GM04503 (cell line): ENCODE measurements at places on chromosomes 4 and X.

DNA sequence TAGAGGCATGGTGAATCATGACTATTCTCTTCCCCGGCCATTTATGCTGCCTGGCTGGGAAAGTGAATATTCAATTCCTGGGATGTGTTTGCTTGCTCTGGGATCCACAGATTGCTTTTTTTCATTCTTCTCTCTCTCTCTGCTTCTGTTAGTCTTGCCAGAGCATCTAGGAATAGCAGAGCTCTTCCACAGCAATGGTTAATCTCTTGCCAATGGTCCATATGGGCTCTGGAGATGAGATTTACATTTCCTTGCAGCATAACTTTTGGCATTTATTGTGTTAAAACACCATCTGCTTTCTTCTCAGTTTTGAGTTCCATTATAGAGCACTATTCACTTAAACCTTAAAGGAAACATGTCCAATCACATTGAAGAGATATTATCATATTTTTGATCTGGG, 59.2 kb upstream of the GUCY1A1 start:
- no peak for DNase-seq

DNA sequence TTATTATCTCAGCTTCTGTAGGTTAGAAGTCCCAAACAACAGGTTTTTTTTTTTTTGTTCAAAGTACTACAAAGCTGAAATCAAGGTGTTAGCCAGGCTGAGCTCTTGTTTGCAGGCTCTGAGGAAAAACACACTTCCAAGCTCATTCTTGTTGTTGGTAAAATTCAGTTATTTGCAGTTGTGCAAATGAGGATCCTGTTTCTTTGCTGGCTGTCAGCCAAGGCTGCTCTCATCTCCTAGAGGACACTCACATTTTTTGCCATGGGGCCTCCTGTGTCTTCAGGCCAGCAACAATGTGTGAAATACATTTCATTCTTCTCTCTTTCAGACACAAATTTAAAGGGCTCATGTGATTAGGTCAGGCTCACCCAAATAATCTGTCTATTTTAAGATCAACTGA, 60.3 kb upstream of the HSD17B10 start:
- no peak for DNase-seq

- DNase-seq, result no peak
Measured at GRCh38 chrX:43717161-43717560, 61.1 kb downstream of the MAOA start.

- no peak for DNase-seq
Measured at GRCh38 chrX:46673620-46674359, 85.1 kb downstream of the SLC9A7 start.

- peak; percentile 91 for DNase-seq
Measured at GRCh38 chrX:2707334-2707760, 16.3 kb downstream of the CD99 start.

DNA sequence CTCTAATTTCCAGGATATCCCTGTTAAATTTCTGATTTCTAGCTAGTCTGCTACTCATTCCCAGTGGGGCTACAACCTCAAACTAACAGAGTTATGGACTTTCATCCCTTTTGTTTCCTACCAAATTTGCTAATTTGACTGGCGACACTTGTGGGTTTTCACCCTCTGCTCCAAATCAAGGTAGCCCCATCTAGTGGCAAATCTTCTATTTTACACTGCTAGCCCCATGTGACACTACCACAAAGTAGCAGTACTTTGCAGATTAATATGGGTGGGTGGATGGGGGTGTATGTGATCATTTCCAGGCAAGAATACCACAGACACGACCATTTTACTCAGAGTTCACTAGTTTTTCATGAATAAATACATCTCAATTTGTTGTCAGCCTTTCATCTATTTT, 150.3 kb downstream of the MSL3 start:
- DNase-seq, result no peak

GRCh38 chrX:111506826-111507225, 4.6 kb upstream of the SERTM2 start:
- no peak for DNase-seq

DNA sequence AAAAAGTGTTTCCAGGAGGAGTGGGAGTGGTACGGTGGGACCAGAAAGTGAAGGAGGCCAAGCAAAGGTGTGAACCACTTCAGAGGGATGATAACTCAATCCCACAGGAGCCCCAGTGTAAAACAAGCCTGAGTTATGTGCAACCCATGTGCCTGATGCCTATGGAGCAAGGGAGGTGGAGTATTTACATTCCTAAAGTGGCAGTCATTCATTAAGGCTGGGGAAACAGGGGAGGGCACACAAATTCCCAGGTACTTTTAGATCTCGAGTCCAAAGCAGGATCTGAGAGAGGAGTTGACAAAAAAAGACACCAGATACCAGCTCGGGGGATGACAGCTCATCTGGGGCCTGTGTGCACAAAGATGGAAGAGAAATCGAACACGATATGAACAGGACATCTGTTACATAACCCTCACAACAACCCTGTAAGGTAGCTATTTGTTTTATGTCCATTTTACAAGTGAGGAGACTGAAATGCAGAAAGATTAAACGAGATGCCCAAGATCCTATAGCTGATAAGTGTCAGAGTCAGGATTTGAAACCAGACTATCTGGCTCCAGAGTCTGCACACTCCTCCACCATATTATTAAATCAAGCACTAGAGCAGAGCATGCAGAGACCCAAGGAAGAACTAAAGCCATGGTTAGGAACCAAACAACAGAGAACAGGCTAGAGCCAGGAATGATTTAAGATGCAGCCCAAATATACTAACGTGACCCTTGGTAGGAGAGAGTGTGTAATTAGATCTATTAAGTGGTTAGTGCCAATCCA, 91.9 kb upstream of the MAPK10 start:
- peak; percentile 3 for DNase-seq

- peak; percentile 45 for DNase-seq
Measured at GRCh38 chr4:78644744-78645330, 93.3 kb downstream of the ANXA3 start.

- no peak for DNase-seq
Measured at GRCh38 chr4:162804351-162804924, 362.3 kb downstream of the NAF1 start.

DNA sequence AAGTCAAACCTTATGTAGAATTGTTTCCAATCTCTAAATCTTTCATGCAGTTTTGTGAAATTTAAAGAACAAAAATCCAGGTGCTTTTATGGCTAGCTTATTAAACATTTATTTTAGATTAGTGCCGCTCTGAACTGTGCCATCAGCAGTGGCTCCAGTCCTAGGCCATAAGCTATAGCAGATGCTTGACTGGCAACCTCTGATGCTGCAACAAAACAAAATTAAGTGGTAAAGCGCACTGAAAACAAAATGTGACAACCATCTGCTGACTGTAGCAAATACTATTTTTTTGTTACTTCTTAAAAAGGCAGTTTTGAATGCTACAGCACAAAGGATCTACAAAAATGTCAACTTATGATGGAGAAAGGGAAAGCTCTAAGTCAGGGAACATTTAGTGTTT, 237.4 kb downstream of the DCLK2 start:
- no peak for DNase-seq

- DNase-seq, result no peak
Measured at GRCh38 chr4:180304321-180304720, 1938.9 kb upstream of the TENM3 start.

DNA sequence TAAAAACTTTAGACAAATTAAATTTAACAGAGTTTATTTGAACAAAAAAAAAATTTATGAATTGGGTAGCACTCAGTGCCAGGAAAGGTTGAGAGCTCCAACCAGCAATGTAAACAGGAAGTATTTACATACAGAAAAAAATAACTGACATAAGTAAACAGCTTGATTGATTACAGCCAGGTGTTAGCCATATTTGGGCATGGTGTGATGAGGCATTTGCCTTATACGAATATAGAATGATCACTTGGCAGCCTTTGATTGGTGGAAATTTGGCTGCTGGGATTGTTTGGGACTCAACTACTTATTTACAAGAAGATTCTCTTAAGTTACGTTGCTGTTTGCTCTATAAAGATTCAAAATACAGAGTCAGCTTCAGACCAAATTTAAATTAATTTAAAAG, 172.0 kb downstream of the ADAM29 start:
- no peak for DNase-seq

DNA sequence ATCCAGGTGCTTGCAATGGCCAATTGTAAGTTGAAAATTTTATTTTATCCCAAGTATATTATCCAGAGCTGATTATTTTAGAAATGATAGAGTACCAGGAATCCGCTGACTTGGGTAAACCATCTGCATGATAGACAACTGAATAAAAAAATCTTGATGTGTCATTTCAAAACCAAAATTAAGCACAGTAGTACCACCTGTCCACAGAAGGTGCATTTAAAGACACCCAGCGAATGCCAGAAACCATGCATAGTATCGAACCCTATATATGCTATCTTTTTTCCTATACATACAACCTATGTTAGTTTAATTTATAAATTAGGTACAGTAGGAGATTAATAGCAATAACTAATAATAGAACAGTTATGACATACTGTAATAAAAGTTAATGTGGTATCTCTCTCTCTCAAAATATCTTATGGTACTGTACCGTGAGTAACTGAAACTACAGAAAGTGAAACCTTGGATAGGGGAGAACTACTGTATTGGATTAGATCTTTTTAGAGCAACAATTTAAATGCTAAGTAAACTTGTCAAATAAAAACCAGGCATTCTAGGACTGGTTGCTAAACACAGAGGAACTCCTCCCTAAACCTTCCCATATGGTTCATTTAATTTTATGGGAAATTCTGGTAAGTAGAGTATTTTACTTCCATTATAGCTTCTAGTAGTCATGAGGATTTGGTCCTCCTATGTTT, 6.2 kb downstream of the NEIL3 start:
- DNase-seq, result no peak

- DNase-seq, result no peak
Measured at GRCh38 chr4:2802618-2803531, 10.0 kb downstream of the SH3BP2 start.

DNA sequence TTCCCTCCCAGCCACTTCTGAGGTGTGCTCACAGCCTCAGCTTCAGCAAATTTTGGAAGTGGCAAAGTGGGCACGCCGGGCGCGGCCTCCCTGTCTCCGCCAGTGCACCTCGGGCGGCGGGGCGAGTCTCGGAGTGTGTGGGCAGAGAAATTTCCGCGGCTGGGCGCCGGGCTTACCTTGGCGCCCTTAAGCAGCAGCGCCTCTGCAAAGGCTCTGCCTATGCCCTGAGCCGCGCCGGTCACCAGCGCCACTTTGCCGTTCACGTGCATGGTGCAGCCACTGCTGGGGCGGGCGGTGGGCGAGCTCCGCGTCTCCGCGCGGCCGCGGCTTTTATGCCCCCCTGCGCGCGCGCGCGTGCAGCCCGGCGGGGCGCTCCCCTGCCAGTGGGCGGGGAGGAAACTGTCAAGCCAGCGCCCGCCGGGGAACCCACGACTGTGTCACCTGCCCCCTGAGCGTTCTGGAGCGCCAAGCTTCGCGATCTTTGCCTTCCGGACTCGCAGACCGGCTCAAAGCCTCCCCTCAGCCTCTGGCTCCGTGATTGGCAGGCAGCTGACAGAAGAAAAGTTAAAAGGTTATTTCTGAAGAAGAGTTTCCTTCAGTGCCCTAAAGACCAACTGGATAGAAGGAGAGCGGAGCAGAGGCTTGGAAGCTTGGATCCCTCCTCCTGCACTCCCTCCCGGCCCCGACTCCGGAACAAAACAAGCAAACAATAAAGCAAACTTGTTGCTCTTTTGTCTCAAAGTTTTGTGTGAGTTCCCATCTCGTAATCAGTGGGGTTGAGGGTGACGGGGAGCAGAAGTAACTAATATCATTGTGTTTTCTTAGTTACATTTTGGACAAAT, at the start of gene HPGD:
TSS of gene HPGD (minus strand) at position 306 of the 842 bp plus-strand sequence. CDS start at position 269, 37 bp downstream.
- DNase-seq, result no peak

- no peak for DNase-seq
Measured at GRCh38 chr4:133188433-133189146, 39.5 kb downstream of the PCDH10 start.

DNA sequence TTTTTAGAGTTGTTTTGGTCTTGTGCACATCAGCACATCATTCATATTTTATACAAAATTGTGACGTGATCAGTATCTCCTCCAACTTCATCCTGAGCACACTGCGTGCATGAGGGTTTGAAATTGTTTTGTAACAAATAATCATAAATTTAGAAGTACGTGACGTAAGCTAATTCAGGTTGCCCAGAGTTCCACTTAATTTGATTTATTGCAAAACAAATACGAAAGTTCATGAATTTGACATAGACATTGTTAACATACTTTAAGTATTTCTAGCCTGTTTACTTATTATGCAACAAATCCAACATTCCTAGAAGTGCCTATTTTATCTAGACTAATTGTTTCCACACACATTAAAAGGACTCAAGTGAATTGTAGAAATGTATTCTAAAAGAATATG, 48.3 kb downstream of the MAP7D3 start:
- peak; percentile 83 for DNase-seq

DNA sequence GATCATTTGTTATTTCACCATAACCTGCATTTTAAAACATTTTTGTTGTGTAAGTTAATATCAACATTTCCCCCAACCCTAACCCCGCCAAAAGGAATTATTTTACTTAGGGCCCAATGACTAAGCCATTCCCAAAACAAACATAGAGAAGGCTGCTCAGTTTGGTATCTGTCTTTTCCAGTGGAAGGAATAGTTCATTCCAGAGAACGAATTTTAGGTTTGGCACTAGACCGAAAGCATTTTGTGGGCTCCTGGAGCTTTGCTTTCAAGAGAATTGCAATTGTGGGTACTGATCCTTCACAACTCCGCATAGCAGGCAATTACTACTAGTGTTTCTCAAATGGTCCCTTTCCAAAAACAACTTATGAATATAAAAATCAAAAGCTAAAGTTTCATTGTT, 226.7 kb upstream of the MAD2L1 start:
- no peak for DNase-seq

DNA sequence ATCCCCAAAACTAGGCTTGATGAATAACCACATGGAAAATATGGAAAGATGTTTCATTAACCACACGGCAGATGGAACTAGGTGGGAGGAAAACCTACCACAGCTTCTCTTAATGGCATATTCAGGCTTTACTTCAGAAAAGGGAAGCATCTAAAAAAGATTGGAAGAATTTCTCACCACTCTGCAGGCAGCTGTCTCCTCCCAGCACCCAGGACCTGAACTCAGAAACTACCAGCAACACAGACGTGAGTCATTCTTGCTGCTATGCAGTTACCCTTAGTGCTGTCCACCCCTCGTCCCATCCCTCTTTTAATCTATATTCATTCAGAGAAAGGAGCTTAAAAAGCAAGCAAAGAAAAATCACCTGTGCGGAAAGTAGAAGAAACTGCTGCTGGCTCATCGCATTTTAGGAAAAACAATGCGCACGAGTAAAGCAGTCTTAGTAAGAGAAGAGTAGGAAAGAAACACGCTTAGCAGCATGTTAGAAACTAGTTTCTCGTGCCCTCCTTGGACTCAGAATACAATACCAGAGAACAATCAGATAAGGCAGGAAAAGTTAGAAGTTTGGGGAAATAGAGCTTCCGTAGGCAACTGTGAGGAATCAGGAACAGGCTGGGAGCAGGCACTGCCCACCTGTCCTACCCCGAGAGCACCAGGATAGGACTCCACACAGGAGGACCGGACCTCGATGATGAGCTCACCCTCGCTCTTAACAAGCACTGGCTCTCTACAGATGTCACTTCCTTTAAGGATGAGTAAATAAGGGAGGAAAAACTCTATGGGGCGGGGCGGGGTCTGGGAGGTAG, 48.1 kb upstream of the ENPP6 start:
- no peak for DNase-seq

- DNase-seq, result peak; percentile 13
Measured at GRCh38 chrX:20594985-20595384, 328.3 kb upstream of the RPS6KA3 start.

GRCh38 chrX:154084449-154085300, 12.8 kb downstream of the MECP2 start:
- DNase-seq, result no peak

- DNase-seq, result no peak
Measured at GRCh38 chr4:150814873-150815272, 200.2 kb downstream of the LRBA start.
